ENCODE measurements at places on chromosomes 11 and 22.

DNA sequence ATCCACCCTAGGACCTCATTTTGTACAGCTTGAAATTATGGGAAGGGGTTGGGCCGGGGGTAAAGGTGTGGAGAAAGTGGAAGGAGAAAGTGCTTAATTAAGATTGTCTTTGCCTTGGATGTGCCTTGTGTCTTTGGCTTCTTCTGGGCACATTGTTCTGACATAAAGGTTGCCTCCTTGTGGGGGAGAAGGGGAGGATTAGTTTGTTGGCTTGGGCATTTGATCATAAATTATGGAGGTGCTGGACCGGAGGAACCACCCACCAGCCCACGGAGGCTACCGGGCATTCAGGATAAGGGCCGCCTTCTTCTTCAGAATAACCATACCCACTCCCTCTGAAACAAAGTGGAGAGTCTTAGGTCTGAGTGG, 1.3 kb downstream of the PAFAH1B2 start:
- peak; percentile 46 for DNase-seq

DNA sequence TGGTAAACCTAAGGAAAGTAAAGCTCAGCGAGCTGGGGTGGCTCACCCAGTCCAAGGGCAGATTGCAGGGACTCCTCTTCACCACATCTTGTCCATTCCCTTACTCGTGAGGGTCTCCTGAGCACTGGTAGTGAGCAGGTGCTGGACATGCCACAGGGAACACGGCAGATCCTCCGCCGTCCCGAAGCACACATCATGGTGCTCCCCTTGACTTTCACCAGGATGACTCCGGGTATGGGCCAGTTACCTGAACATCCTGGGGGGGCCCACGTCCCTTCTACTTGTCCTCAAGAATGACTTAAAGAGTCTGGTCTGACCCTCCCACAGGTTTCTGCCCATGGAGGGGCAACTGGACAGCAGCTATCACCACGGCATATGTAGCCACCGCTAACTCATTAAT, 8.0 kb upstream of the SF1 start:
- DNase-seq, result no peak

DNA sequence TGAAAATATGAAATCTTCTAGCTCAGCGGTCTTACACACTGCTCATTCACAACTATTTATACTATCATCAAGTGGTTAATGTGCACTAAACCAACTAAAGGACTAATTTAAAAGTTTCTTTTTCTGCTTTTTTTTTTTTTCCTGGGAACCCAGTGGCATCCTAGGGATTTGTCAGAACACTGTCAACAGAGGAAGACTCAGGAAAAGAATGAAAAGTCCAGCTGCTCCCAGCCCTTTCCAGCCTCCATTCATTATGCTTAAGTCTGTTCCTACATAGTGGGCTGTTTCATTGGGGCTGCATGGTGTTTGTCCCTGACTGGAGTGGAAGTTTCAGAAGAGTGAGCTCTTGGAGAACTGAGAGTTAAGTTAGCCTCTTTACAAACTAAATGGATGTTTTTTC, 391.1 kb downstream of the AASDHPPT start:
- DNase-seq, result no peak

DNA sequence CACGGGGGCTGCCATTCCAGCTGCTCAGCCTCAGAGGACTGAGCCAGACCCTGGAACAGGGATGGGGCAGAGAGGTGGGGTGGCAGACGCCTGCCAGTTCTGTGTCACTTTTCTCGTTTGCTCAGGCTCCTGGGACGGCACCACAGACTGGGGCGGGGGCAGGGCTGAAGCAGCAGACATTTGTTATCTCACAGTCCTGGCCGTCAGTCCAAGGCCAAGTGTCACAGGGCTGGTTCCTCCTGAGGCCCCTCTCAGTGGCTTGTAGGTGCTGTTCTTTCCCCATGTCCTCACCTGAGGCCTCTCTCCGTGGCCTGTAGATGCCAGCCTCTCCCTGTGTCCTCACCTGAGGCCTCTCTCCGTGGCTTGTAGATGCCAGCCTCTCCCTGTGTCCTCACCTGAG, 24.7 kb downstream of the TPCN2 start:
- no peak for DNase-seq

- peak; percentile 17 for DNase-seq
Measured at GRCh38 chr11:129766898-129767604, 48.6 kb upstream of the TMEM45B start.

GRCh38 chr11:56841210-56841810, 92.8 kb upstream of the OR9G4 start:
- peak; percentile 51 for DNase-seq

- peak; percentile 15 for DNase-seq
Measured at GRCh38 chr11:7480113-7480512, 5.2 kb upstream of the OLFML1 start.

DNA sequence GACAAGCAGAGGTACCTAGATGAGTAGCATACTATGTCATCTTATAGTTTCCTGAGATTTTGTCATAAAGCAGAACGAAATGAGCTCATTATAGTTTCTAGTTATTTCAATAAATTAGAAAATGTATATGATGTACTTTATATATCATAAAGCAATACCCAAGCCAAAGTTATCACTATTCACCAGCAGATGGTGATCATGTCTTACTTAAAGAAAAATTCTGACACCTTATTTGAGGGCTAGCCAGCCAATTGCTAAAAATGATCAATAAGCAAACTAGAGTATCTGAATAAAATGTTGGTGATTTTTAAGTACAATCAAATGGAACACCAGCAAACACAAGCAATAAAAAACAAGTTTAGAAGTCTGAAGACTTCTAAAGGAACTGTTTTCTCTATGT, 44.1 kb downstream of the RSF1 start:
- peak; percentile 17 for DNase-seq

DNA sequence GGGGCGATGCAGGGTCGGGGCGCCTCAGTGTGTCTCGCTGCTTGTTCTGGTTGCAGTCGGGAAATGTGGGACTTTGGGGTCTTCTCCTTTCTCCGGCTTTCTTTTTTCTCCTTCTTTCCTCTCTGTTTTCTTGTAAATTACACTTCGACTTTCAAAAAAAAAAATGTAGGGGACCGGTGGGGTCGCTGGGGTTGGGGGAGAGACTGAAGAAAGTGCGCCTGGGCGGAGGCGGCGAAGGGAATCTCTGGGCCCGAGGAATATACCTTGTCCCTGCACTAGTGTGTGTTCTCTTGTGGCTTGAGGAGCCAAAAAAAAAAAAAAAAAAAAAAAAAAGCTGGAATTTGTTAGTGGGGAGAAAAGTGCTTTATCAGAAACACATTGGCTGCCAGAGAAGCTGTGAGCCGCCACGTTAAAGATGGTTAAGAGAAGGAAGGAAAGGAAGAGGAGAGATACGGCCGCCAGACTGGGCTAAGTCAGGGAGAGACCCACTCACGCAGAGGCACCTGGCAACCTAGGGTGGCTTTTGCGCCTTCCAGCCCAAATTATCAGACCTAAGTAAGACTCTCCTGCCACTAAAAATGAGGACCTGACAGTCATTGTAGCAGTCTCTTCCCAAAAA, 8.4 kb upstream of the FLI1 start:
- no peak for DNase-seq

DNA sequence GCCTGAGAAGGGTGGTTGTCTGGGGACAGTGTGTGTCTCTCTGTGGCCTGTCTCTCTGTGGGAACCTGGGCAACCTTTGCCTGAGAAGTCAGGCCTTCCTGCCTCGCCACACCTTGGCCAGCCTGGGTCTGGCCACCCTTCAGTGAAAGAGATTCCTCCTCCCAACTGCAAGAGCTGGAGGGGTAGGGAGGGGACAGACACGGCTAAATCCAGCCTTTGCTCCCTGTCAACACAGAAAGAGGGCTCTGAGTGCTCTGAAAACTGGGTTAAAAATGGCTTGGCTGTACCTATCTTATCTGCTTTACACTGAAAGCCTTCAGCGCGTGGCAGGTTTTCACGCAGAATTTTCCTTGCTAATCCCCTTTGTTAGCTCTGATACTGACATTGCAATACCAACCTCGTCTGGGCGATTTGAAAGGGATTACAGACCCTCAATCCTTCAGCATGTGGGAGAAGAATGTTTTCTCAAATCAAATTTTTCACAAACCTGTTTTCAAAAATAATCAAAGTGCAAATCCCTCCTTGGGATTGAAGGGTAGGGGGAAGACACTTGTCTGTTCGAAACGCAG, 163.7 kb downstream of the DSCAML1 start:
- DNase-seq, result no peak

GRCh38 chr22:40123387-40123786, 54.3 kb upstream of the TNRC6B start:
- DNase-seq, result no peak

DNA sequence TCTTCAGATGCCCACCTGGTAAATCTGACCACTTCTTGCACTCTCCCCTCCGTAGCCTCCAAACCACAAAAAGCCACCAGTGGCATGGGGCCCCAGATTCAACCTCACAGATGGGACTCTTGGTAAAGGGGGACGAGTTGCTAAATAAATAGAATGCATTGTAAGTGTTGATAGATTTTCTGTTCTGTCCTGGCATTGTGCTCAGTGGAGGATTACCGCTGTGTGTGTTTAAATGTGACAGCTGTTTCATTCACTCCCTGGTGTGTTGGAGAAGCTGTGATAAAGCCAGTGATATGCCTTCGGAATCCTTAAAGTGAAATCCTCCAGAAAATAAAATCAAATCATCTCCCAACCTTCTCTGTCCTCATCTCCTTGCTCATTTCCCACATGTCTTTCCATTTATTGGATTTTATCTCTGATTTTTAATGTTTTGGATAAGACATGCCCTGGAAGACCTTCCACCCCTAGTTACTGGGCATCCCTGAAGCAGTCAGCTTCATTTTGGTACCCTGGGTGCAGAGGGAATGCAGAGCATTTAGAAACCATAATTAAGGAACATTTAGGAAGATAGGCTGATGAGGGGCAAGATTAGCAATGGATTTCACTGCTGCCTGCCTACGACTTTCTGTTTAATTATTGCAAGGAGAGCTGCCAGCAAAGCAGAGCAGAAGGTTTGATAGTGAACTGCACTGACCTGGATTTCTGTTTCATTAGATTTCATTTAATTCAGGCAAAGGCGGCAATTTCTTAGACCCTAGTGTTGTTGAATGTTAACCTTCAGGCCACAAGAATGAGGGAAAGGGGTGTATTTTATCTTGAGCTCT, 460.9 kb upstream of the KIRREL3 start:
- DNase-seq, result no peak

DNA sequence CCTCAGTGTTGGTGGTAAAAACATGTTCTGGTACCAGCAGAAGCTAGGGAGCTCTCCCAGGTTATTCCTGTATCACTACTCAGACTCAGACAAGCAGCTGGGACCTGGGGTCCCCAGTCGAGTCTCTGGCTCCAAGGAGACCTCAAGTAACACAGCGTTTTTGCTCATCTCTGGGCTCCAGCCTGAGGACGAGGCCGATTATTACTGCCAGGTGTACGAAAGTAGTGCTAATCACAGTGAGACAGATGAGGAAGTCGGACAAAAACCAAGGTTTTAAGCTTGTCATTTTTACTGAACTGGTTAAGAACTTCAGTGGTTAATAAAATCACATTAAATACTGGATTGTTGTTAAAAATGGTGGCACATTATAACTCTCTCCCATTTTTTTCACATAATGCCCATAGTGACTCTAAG, 42.6 kb upstream of the VPREB1 start:
- DNase-seq, result no peak

DNA sequence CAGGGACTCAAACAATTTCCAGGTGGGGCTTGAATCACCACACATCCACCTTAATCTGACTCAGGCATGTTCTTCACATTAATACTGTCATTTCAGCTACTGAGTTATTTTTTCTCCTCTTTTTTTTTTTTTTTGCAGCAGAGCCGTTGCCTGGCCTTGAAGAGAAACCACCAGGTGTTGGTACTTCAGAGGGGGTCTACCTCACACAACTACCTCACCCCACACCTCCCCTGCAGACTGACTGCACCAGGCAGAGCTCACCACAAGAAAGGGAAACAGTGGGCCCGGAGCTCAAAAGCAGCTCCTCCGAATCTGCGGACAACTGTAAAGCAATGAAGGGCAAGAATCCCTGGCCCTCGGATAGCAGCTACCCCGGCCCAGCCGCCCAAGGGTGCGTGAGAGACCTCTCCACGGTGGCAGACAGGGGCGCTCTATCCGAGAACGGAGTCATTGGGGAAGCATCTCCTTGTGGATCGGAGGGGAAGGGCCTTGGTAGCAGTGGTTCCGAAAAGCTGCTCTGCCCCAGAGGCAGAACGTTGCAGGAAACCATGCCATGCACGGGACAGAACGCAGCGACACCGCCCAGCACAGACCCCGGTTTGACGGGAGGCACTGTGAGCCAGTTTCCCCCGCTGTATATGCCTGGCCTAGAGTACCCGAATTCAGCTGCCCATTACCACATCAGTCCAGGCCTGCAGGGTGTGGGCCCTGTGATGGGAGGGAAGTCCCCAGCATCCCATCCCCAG, 15.1 kb upstream of the SLC25A18 start:
- no peak for DNase-seq

- DNase-seq, result peak; percentile 59
Measured at GRCh38 chr11:77091146-77091940, 11.3 kb upstream of the OMP start.

- peak; percentile 27 for DNase-seq
Measured at GRCh38 chr11:85884581-85885021, 29.4 kb downstream of the CCDC83 start.

DNA sequence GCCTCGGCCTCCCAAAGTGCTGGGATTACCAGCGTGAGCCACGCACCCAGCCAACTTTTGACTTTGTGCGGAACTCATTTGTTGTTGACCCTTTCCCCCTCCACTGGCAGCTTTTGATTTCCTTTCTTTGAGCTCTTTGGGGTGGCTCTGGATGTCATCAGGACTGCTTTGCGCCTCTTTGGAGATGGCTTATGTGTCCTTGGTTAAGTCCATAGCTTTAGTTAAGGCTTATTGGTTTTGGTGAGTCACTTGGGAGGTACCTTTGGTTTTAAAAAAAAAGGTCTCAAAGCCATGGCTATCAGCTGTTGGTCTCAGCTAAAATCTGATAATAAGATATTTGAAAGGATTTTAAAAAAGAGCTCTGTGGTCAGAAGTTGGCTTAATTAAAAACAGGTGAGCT, 5.1 kb upstream of the ARSA start:
- no peak for DNase-seq

DNA sequence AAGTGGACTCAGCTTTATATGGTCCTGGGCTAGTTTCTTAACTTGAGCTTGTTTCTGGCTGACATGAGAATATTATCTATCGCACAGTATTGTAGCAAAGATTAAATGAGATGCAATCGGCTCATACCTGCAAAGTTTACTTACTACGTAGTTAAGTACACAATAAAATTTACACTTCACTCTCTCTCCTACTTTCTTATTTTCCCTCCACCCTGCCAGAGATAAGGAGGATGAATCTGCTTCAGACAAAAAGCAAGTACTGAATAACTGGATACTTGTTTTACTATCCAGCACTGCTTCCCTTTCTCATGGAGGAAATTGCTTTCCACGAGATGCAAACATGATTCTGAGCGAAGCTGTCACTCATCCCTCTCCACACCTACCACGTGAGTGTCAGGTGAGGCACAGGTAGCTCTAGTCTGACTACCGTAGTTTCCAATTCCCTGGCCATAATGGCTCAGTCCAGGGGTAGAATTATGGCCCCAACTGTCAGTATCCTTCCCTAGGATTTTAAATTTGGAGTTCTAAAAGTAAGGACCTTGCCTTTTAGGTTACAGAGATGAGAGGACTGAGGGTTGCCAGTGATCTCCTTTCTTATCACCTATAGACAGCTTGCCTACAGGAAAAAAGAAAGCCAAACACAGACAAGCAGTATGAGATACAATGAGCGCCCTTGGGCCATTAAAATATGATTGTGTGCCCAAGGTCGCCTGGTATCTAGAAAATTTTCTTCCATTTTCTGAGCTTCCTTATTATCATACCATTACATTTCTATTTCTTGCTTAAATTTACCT, 39.8 kb downstream of the GAB2 start:
- no peak for DNase-seq
